Skeletal muscle cell (primary cell): ENCODE measurements at places on chromosomes 12 and 14.

DNA sequence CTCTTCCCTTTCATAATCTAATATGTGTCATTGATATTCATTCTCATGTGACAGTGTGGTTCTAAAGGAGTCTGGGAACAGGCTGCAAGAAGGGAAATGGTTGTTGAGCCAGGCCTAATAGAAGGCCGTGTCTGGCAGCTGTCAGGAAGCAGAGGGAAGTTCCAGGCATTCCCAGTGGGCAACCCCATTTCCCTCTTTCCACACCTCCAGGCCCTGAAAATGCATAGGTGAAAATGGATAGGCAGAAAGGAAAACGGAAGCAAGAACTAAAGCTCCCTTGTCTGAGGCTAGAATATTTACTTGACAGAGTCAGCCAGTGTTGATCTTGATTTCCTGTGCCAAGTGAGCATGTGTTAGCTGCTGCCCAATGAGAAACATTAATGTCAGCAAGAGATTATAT lies 97.7 kb downstream of the PPM1A start:
- DNase-seq: no peak

DNA sequence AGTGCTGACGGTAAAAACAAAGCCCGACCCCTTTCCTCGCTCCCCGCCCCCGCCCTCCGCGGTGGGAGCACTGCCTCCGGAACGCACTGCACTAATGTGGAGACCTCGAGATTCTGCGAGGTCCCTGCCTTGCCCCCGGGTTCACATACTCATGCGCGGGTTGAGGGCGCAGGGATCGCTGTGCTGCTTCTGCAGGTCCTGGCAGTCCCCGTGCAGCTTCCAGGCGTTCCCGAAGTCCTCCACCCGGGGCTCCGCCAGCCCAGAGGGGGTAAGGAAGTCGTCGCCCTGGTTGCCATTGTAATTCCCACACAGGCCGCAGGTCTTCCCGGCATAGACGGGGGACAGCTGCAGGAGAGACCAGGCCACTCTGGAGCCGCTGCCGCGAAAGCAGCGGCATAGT lies 66.8 kb downstream of the VWF start:
- no peak for DNase-seq

DNA sequence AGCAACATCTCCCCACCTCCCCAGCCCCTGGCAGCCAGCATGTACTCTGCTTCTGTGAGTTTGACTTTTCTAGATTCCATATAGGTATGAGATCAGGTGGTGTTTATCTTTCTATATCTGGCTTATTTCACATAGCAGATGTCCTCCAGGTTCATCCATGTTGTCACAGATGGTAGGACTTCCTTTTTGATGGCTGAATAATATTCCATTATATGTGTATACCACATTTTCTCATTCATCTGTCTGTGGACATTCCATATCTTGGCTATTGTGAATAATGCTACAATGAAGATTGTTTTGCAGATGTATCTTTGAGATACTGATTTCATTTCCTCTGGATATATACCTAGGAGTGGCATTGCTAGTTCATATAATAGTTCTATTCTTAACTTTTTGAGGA lies 18.4 kb downstream of the ALKBH2 start:
- no peak for DNase-seq

DNA sequence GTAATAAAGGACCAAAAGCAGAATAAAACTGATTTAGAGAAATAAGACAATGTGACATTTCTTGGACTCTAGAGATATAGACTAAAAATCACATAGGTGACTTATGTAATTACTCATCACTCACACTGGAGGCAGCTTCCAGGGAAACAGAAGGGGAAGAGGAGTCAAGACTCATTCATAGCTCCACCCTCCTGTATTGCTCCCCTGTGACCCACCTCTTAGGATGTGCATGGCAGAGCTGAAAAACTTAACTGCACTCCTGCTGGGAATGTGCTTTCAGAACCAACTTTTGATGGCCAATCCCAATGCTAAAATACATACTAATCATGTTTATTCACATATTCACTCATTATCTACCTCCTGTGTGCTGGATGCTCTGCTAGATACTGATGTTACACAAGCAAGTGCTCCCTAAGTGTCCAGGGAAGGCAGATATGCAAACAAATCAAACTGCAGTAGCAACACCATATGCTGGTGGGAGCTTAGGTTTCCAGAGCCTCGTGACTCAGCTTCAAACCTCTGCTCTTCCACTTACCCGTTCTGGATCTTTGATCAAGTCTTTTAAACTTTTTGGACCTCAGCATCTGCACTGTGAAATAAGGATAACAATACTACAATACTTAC lies 316.1 kb downstream of the GALC start:
- no peak for DNase-seq

- DNase-seq: no peak
These were observed 90.2 kb downstream of the ACTN1 start for GRCh38 chr14:68888883-68889282.

DNA sequence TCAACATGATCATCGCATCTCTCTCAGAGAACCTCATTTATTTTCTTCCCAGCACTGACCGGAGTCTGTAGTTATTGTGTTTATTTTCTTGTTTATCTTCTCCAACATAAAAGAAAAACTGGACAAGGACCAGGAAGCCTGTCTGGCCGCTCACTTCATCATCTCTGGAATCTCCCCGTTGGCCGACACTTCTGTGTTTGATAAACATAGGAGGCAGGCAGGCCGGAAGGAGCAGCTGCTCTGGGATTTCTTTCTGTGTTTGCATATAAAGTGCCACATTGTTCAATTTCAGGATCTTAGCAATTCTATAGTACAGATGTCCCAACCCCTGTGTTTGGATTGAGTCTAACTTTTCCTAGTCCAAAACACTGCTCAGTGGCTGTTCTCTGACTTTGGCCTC lies 53.3 kb downstream of the ACACB start:
- DNase-seq: no peak

GRCh38 chr14:74907744-74908143 lies 15.3 kb downstream of the RPS6KL1 start:
- DNase-seq: no peak
